ENCODE measurements at places on chromosomes 13 and 19.
A peak's percentile ranks its signal among the peaks of the same experiment; 100 is the strongest.

GRCh38 chr13:104320446-104320845, 1254.2 kb upstream of the SLC10A2 start:
- DNase-seq, result no peak

DNA sequence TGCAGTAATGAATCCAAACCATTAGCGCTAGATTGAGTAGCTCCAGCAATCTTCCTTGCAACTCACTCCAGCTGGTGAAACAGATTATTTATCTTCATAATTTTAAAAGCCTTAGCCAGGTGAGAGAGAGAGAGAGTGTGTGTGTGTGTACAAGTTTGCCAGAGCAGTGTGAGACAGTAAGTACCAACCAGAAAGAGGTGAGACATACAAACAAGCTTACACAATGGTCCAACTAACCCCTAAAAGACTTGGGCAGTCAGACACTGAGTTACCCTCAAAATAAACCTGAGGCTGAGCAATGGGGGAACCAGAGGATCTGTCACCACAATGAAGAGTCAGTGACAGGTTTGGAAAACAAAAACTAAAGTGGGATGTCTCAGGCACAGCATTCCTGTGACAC, 8.1 kb upstream of the THSD1 start:
- no peak for DNase-seq

- DNase-seq, result no peak
These were observed 499.8 kb downstream of the GPC6 start for GRCh38 chr13:93726173-93726957.

- DNase-seq, result peak; percentile 57
These were observed 18.2 kb downstream of the LSM4 start for GRCh38 chr19:18304458-18305310.

DNA sequence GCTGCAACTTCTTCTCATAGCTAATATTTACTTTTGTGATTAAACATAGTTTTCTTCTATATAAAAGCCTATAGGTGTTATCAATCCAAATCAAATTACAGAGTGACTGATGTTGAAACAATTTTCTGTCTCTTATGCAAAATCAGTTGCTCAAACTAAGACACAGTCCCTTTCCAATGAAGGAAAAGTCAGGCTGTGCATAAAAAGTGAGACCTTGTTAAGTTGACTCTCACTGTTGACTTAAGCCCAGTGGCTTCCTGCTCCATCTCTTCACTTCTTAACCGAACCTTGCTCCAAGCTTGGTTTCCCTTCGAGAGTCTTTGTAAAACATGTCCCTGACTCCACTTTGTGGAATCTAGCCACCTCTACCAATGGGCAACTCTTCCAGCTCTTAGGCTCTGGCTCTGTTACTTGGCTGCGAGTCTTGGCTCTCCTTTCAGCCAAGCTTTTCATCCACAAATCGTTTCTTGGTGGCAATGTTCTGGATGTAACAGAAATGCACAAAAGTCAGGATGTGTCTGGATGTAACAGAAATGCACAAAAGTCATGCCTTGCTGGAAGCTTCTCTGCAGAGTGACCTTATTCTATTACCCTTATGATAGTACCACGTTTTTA, 118.9 kb downstream of the LIG4 start:
- no peak for DNase-seq

GRCh38 chr13:62060570-62060969, 644.9 kb upstream of the PCDH20 start:
- DNase-seq, result no peak

DNA sequence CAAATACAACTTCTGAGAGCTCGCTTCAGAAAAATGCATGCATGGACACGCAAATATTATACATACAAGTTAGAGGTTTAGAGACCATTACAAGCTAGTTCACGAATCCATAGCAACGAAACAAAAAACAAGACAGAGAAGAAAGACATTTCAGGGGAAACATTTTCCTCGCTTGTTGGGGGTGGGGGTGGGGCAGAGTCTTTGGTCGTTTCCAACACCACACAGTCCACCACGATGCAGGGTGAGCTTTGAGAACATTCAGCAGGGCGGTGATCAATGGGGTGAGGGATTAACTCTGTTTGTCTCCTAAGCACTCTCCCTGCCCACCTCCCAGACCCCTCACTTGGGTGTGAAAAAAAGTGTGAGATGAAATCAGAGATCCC, 651 bp downstream of the OXGR1 start:
- DNase-seq, result no peak

DNA sequence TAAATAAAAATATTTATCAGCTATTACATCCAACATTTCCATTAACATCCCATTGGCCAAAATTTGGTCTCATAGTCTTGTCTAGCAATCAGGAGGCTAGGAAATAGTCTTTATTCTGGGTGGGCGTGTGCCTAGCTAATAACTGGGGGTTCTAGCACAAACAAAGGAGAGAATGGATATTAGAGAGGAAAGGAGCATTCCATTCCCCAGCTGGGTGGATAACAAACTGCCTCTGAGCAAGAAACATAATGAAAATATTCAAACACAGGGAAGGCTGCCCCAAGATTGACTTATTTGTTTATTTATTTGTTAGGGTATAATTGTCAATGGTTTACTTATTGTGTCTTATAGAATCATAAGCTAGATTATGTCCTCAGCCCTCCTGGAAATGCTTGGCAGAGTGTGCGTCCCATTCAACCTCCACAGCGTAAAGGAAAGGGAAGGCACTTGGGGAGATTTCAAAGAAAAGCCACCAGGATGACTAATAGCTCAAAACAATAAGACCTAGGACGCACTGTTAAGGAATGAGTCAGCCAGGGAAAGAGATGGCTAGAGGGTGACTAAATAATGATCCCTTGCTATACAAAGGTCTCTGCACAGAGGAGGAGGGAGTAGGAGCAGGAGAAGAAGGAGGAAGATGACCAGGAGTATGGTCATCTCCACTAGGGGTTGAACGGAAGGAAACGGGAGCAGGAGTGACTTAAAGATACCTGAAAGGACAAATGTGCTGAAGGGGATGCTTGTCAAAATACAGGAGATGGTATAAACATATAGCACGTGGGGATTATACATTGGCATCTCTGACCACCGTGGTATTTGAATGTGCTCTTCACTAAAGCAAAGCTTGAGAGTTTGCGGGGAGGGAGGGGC, 23.5 kb upstream of the USP12 start:
- no peak for DNase-seq

- no peak for DNase-seq
These were observed 21.5 kb downstream of the RYR1 start for GRCh38 chr19:38455031-38455430.

DNA sequence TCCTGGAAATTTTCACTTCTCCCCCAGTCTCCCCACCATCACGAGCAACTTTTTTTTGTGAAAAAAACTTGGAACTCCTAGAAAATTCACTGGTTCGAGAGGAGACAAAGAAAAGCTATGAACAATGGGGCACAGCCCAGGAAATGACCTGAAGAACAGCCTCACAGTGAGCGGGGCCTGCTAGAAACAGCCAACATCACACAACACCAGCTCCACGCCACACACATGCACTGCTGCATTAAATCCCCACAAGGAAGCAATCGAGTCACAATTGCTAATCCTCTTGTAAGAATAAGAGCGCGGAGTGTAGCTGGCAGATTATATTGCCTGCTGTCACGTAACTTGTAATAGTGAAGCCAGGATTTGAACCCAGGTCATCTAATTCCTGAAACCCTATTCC, 48.8 kb downstream of the SLC7A1 start:
- DNase-seq, result no peak

DNA sequence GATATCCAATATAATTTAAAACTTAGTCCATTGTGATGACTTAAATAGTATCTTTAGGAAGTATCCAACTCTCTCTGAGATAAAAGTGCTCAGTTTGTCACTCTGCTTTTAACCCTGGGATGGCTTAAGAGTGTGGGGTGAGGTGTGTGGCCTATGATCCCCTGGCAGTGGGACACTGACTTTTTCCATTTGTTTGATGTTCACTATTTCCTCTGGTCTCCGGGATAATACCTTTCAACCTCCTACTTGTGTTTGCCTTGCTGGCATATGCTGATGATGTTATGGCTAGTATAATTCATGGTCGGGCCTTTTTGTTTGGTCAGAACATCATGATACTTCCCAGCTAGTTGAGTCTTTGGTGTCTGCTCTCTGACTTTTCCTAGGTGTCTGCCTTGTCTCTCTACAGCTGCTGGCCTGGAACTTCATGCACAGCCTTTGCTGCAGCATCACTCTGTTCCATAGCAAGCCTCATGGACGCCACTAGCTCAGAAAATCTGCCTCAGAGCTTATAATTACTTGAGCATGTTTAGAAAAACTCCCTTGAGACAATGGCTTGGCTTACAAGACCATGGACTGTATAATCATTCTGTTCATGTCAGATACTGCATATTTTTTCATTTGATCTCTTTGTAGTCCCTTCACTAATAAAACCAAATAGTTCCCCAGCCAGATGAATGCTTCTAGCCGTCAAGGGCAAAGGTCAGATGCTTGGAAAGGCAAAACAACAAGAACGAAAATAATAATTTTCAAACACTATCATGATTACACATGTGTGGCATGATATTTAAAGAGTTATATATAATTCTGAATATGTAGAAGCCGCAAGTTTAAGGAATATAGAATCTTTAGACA, 75.2 kb downstream of the WDFY2 start:
- no peak for DNase-seq

DNA sequence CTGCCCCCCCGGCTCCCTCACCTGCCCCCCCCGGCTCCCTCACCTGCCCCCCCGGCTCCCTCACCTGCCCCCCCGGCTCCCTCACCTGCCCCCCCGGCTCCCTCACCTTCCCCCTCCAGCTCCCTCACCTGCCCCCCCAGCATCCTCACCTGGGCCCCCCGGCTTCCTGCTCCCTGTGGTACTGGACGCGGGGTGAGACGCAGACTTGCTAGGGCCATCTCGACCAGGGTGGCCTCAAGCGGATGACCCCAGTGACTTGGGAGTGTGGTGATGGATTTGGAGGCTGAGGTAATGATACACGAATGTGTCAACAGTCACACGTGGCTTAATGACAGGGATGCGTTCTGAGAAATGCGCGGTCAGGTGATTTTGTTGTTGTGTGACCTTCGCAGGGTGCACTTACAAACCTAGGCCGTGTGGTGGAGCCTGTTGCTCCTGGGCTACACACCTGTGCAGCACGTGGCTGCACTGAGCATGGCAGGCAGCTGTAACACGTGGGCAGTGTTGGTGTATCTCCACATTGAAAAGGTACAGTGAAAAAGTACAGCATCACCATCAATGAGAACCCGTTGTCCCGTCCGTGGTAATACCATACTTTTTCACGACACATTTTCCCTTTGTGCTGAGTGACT, 197.8 kb downstream of the TEX29 start:
- DNase-seq, result no peak

DNA sequence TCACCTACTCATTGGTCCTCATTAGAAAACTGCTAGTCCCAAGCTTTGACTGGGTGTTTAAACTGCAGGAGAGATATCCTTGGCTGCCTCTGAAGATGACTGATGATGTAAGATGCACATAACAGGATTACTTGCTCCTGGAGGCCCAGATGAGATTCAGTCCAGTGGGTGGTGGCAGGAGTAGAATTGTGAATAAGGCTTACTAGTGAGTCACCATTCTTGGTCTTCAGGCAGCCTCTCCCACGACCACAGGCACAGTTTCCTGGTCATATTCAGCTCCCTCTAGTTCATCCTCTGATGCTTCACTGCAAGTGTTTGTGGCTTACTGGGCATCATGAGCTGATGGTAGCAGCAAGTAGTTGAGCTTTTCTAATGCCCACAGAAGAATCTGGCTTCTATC, 12.1 kb downstream of the SERTM1 start:
- DNase-seq, result no peak

GRCh38 chr13:31756346-31756745, 17.0 kb downstream of the RXFP2 start:
- no peak for DNase-seq

DNA sequence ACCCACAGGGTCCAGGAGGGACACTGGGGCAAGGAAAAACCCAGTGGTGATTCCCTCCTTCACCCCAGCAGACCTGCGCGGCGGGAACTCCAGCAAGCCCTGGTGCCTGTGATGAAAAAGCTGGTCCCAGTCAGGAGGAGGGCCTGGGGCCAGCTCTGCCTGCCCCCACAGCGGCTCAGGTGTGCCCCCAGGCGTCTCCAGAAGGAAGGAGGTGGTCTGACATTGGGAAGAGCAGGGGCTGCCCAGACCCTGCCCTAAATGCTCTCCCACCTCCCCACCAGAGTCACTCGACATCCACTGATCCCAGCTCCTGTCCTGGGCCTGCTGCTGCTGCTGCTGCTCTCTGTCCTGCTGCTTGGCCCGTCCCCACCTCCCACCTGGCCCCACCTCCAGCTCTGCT, 6.2 kb downstream of the PTH2 start:
- no peak for DNase-seq

GRCh38 chr19:57682226-57682766, 519 bp downstream of the ZNF551 start:
- DNase-seq, result no peak

- no peak for DNase-seq
These were observed 1131.1 kb downstream of the PCDH9 start for GRCh38 chr13:66098931-66099628.

- DNase-seq, result no peak
These were observed 2.1 kb upstream of the ADPRHL1 start for GRCh38 chr13:113455384-113455783.

DNA sequence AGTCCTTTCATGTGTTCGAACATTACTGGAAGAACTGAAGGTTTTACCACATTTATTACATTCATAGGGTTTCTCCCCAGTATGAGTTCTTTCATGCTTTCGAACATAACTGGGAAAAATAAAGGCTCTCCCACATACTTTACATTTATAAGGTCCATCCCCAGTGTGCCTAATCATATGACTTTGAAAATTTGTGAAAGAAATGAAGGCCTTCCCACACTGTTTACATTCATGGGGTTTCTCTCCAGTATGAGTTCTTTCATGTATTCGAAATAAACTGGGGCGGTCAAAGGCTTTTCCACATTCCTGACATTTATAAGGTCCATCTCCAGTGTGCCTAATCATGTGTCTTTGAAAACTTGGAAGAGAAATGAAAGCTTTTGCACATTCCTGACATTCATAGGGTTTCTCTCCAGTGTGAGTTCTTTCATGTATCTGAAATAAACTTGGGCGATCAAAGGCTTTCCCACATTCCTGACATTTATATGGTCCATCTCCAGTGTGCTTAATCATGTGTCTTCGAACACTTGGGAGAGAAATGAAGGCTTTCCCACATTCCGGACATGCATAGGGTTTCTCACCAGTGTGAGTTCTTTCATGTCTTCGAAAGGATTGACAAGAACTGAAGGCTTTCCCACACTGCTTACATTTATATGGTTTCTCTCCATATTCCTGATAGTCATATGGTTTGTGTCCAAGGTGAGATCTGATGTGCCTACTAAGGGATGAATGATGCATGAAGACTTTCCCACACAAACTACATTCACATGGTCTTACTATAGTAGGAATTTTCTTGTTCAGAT, 24.0 kb downstream of the ZNF564 start:
- DNase-seq, result no peak

GRCh38 chr13:106472621-106473020, 62.8 kb downstream of the EFNB2 start:
- DNase-seq, result no peak

DNA sequence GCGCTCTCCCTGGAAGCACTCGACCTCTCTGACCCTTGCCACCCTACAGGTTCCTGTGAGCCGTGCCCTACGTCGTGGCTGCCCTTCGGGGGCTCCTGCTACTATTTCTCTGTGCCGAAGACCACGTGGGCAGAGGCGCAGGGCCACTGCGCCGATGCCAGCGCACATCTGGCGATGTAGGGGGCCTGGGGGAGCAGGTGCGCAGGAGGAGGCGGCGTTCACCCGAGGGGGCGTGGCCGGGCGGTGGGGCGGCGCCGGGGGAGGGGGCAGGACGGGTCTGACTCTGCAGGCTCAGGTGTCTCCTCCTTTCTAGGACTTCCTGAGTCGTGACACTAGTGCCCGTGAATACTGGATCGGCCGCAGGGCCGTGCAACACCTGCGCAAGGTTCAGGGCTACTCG, 26.4 kb downstream of the CLEC4M start:
- no peak for DNase-seq
